ENCODE measurements at places on chromosomes 3 and 15.

- no peak for DNase-seq
Measured at GRCh38 chr15:87219650-87220615, 1036.6 kb downstream of the NTRK3 start.

DNA sequence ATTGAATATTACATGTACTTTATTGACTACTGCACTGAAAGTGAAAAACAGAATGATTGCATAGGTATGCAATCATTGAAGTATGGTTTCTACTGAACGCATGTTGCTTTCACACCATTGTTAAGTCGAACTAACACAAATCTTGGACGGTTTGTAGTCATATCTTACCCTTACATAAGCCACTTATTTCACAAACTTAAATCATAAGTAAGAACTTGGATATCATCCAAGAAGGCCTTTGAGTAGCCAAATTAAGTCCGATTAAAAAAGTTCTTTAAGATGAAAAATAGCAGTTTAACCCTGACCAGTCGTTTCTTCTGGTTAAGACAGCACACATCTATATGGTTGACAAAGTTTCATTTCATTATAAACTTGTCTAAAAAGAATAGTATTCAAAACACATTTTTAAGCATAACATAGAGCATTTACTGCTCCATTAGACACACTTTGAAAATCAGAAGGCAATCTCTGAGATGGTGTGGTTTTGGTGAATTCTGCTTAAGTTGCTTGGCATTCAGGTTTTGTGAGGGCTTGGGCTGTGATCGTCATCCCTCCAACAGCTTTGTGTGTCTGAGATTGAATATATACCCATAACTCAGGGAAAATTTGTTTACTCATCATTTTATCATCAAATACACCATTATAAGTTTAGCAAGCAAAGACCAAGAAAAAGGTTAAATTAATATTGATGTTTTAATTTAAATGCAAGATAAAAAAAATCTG, 92.2 kb downstream of the NFKBIZ start:
- DNase-seq = peak; percentile 87

- DNase-seq = no peak
Measured at GRCh38 chr3:18010001-18010400, 267.6 kb upstream of the TBC1D5 start.

DNA sequence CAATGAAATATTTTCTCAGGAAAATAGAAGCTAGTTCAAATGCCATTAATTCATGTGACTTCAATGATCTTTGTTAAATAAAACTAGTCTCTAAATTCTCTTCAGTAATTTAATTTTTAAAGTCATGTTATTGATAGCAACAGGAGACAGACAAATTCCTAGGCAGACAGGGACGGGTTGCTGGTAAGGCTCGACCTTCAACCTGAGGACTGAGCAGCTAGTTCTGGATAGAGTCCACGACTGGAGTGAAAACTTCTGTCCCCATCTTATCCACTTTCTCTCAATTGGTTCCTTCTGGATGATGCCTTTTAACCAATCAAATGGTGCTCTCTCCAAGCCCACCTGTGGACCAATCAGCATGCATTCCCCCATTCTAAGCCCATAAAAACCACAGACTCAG, 43.8 kb upstream of the C2CD4B start:
- no peak for DNase-seq

DNA sequence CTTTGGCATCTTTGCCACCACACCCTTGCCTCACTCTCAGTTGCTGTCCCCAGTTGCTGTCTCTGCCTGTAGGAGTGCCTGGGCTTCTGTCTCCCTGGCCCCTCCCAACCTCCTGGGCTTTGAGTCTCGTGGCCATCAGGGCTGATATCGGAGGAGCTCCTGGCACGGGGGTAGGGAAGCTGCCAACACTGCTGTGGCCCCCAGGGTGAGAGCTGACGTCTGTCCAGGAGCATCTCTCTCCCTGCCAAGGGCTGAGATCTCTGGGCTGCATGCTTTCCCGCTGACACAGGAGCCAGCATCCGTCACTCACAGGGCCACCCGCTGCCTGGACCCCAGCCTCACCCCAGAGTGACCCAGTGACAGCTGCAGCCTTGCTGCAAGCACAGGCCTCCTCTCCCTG, 47.4 kb downstream of the EXOG start:
- no peak for DNase-seq

DNA sequence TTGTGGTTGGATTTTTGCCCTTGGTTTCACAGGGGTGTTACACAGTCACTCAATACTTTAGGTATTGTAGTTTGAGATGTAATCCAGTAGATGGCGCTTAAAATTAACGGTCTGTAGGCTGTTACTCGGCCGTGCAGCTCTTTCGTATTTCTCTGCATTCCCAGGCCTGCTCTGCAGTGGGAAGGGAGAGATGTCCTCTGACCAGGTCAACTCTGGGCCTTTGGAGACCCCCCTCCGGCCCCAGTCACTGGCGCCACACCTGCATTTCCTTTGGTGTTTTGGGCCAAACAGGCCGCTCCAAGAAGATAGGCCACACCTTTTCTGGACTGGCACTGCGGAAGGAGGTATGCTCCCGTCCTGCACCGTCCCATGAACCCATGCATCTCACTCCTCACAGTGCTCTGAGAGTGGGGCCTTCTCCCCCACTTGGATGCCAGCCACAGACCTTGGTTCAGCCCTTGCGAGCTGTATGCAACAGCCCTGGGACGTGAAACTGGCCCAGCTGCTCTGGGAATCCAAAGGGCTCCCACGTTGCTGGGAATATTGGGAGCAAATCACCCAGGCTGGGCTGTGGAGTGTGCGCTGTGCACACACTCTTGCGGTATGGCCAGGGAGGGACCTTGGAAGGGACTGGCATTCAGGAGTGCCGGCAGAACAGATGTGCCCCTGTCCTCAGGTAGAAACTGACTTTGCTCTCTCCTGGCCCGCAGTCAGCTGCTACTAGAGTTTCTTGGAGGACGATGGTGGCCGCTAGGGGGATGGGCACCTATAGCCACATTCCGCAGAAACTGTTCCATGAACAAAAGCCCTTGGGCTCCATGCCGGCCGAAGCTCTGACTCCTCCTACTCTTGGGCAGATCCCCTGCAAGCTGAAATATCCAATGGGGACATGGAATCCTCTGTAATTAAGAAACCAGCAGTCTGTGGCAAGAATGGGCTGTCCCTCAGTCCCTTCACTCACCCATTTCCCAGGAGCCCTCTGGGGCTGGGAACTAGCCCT, 410.5 kb upstream of the CADM2 start:
- peak; percentile 8 for DNase-seq

GRCh38 chr3:172256101-172256734, 192.0 kb downstream of the GHSR start:
- no peak for DNase-seq

DNA sequence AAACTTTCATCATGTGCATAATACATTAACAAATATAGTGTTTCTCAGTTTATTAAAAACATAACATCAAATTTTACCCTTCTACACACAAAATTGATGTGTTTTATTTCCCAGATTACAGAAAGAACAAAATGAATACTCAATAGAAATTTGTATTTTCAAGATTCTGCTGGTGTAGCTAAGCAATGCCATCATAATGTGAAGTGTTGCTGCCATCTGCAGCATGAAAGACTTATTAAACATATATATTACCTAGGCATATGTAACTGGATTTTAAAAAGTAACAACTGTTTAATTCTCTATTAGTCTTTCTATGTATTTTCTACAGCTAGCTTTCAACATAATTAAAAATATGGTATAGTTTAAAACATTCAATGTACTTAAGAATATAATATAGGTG, 27.5 kb downstream of the PLSCR5 start:
- peak; percentile 84 for DNase-seq

DNA sequence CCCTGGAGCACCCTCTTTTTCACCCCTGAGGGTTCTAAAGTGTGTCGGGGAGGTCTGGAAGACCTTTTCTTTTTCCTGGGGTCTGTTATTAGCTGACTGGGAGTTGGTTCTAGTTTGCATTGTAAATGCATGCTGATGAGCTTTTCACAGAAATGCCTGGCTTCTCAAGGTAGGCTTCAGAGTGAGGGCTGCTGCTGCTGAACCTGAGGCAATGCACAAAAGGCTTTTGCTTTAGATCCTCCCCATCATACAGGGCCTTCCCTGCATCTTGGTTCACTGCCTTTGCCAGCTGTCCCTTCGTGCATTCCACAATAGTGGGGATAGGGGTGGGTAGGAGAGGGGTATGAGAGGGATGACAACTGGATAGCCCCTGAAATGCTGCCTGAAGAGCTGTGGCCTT, 46.6 kb downstream of the FAH start:
- no peak for DNase-seq

DNA sequence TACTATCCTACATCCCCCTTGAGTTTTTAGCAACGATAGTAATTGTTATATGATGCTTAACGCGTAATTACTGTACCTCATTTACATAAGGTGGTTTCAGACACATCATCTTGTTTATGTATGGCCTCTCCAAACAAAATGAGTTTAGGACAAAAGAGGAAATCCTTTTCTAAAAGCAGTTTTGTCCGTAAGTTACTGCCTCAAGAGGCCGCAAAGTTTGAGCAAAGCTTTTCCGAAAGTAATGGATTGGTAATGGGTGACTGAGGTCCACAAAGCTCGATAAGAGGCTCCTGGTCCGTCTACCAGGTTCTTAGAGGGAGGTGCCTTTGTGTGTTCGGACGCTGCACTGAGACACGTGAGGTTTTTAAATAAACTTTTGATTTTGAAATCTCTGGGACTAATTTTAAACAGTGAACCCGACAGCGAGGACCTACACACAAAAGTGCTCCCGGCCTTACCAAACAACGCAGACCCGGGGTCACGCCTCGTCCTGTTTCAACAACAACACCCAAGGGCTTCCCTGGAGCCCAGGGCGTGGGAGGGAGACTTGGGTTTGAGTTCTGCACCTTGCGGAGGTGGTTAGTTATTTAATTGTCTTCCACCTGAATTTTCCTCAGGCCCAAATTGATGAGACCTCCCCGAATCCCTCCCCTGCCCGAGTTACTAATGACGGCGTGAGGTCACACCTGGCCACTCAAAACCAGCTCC, 456 bp upstream of the C15orf61 start:
- DNase-seq = no peak

DNA sequence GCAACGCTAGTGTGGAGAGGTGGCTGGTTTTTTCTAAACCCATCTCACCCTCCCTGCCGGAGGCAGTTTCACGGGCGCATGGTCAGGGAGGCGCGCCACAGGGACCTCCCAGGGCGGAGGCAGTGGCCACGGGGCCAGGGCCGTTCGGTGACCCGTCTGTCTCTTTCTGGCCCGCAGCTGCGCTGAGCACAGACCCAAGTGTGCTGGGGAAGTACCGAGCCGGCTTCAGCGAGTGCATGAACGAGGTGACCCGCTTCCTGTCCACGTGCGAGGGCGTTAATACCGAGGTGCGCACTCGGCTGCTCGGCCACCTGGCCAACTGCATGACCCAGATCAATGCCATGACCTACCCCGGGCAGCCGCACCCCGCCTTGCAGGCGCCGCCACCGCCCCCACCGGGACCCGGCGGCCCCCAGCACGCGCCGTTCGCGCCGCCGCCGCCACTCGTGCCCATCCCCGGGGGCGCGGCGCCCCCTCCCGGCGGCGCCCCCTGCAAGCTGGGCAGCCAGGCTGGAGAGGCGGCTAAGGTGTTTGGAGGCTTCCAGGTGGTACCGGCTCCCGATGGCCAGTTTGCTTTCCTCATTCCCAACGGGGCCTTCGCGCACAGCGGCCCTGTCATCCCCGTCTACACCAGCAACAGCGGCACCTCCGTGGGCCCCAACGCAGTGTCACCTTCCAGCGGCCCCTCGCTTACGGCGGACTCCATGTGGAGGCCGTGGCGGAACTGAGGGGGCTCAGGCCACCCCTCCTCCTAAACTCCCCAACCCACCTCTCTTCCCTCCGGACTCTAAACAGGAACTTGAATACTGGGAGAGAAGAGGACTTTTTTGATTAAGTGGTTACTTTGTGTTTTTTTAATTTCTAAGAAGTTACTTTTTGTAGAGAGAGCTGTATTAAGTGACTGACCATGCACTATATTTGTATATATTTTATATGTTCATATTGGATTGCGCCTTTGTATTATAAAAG, 1.8 kb downstream of the HES1 start:
- DNase-seq = peak; percentile 69

DNA sequence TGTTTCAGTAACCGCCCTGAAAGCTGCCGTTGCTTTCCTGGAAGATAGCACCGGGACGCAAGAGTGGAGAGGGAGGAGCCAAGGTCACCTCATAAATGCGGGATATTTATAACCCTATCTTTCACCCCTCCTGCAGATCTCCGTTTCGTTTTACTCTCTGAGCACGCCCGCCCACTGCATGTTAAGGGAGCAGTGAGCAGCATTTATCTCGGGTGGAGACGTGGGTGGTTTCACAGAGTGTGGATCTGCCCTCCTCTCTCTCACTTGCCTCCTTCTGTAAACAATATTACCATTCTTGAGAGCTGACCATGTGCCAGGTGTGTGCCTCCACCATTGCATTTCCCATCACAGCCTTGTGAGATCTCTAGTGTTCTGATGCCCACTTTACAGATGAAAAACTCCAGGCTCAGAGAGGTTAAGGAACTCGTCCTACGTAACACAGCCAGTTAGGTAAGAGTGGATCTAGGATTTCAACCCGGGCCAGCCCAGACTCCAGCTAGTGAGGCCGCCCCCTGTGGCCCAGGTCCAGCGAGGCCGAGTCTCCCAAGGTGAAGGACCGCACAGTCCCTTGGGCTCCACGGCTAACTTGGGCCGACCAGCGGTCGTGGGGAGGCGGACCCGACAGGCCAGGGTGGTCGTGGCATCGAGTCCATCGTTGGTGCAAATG, 16.9 kb upstream of the SEMA4B start:
- DNase-seq = peak; percentile 87

- DNase-seq = peak; percentile 70
Measured at GRCh38 chr3:20511863-20512505, 326.0 kb upstream of the SGO1 start.

DNA sequence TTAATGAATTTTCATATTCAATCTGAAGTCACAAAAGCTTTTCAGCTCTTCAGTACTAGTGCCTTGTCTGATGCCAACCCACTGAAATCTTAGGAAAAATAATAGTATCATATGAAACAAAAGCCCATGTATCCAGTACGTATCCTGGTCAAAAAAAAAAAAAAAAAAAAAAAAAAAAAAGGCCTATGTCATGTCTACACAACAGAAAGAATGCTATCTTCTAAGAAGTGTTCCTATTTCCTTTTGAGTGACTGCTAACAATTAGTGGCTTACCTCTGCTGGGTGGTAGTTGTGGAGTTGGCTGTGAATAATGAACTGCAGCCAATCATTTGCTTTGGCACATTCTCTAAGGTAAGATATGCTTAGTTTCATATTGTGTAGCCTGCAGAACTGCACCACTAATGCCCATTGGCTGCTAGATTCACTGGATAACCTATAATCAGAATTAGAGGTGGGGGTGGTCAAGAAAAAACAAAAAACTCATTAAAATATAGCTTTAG, 59.6 kb downstream of the EIF3J start:
- no peak for DNase-seq

- DNase-seq = no peak
Measured at GRCh38 chr3:123424999-123425712, 23.7 kb downstream of the ADCY5 start.
